ENCODE measurements at places on chromosomes 3 and 15.

DNA sequence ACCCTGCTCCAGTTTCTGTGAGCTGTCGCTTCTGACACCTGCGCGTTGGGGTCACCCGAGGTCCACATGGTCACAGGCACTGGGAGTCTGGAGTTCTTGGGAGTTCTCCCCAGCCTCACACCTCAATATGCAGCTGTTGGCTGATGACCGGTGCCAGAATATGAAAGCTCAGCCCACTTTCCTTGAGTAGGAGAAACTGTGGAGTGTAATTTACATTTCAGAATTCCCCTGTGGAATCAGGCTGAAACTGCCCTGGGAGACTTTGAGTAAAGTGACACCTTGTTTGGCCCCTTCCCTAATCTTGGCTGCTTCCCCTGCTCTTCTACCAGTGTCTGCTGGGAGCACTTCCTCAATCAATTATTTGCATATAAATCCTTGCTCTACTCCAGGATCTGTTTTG lies 255.9 kb downstream of the NFKBIZ start:
- no peak for DNase-seq

- no peak for DNase-seq
These were observed 37.2 kb downstream of the IL20RB start for GRCh38 chr3:136994772-136995516.

- no peak for DNase-seq
These were observed 221.3 kb upstream of the UBE2E2 start for GRCh38 chr3:22981861-22982260.

DNA sequence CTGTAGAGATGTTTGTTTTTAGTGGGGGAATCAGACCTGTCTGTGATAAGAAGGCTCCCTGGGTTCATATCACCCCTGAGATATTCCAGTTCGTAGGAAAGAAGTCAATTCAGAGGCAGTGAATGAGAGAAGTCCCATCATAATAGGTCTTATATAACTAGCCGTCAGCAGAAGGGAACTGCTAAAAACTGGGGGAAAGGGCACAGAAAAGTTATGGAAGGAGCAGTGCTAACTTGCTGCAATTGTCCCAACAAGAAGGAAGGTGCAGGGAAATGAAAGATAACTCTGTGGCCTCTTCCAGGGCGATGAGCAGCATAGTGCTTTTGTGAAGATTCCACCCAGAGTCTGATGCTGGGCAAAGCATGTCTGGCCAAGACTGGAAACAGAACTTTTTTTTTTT lies 9.0 kb upstream of the CA12 start:
- no peak for DNase-seq

DNA sequence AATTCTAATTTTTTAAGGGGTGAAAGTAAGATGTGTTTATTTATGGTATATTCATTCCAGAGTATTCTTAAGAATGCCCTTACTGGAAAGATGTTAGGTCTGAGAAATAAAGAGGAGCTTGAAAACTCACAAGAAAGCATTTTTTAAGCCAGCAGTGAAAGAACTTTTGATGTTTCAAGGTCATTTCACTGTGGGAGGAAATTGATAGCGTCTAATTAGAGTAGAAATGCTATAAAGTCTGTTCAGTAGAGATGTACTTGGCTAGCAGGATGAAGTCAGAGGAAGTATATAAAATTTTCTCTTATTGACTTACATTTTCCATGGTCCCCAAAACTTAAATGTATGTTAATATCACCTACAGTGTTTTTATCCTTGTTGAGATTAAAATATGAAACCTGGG lies 354.6 kb downstream of the CNTN6 start:
- DNase-seq: no peak

GRCh38 chr3:72745146-72745999 lies 102.9 kb downstream of the SHQ1 start:
- DNase-seq: no peak

DNA sequence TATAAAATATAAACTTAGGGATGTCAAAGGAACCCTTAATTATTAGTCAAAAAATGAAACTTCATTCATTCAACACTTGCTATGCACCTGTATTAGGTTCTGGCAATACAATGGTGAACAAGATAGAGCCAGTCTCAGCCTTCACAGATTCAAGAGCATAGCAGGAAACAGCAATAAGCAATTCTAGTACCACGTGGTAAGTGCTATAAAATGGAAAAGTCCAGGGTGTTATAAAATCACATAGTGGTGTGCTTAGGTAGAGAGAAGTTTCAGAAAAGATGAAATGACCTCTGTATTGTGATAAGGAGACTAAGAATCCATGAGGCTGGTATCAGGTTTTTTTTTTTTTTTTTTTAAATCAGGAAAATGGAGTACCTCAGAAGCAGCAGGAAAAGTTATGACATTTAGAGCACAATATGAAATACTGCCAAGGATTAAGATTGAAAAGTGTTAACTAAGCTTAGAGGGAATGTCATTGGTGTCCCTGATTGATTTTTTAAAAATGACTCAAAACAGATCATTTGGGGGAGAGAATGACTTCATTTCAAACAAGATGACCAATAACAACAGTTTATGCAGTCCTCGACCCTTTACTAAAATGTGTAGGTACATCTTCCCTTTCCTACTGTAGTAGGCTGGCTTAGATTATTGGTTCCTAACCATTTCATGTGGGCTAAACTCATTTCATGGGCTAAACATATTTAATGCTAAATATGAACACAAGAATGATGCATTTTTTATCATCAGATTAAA lies 5.0 kb downstream of the TOMM70 start:
- no peak for DNase-seq

GRCh38 chr15:59528961-59529402 lies 82.6 kb upstream of the GCNT3 start:
- no peak for DNase-seq

DNA sequence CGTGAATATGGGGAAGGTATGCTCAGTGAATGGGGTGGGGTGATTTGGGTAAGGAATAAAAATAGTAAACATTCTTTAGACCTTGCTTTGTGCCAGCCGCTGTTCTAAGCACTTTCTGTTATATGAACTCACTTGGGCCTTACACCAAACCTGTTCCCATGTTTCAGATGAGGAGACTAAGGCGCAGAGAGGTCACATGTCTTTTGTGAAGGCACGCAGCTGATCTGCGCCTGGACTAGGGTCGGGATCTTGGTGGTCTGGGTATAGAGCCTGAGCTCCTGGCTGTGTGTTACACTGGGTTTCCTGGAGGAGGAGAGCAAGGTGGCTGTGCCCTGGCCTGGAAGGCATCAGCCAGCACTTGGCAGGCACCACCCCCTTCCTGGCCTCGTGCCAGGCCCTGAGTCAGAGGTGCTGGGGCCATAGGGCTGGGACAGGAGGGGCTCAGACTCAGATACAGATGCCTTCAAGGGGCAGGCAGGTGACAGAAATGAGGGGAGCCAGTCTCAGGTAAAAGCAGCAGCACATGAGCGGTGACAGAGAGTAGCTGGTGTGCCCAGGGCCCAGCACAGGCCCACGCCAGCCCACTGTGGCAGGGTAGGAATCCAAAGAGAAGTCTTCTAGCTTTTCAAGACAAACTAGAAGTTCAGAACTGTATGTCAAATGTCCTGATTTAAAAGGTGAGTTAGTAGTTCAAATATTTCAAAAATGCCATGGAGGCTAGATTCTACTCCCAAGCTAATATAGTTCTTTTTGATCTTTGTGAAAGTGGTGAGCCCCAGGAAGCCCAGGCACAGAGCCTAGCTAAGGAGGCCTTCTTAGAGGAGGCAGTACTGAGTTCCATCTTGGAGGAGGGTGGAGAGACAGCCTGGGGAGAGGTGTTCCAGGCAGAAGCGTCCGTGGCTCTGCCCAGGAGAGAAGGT lies 83.1 kb downstream of the DNAJB8 start:
- no peak for DNase-seq

DNA sequence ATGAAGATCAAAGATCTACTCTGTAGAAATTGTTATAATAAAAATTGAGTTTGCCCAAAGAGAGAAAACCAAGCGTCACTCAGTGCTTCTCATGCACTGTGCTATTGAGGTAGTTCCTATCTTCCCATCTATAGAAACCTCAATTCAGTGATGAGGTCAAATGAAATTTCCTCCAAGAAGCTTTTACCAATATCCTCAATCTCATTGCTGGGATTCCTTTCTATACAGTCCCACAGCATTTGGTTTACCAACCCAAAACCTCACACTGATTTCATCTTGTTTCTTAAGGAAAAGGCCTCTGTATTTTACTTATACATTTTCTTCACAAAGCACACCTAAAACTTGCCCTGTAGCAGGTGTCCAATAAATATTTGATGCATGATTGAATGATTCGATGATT lies 147.2 kb downstream of the ALCAM start:
- DNase-seq: no peak

GRCh38 chr3:34185301-34185700 lies 386.9 kb downstream of the PDCD6IP start:
- DNase-seq: no peak

DNA sequence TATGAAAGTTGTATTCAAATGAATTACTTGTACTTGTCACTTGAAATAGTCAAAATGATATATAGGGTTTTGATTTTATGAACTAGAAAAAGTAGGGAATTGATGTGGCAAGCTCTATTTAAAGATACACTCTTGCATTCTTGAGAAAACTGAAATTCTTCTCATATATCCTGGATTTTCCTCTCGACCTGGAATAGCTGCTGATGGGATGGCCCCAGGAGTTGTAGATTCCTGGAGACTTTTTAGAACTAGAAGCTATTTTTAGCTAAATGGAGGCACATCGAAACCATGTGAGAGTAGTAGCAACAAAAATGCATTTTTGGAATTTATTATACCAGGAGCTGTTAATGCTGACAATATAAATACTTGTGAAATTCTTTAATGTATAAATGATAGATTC lies 125.9 kb downstream of the LEKR1 start:
- DNase-seq: no peak

DNA sequence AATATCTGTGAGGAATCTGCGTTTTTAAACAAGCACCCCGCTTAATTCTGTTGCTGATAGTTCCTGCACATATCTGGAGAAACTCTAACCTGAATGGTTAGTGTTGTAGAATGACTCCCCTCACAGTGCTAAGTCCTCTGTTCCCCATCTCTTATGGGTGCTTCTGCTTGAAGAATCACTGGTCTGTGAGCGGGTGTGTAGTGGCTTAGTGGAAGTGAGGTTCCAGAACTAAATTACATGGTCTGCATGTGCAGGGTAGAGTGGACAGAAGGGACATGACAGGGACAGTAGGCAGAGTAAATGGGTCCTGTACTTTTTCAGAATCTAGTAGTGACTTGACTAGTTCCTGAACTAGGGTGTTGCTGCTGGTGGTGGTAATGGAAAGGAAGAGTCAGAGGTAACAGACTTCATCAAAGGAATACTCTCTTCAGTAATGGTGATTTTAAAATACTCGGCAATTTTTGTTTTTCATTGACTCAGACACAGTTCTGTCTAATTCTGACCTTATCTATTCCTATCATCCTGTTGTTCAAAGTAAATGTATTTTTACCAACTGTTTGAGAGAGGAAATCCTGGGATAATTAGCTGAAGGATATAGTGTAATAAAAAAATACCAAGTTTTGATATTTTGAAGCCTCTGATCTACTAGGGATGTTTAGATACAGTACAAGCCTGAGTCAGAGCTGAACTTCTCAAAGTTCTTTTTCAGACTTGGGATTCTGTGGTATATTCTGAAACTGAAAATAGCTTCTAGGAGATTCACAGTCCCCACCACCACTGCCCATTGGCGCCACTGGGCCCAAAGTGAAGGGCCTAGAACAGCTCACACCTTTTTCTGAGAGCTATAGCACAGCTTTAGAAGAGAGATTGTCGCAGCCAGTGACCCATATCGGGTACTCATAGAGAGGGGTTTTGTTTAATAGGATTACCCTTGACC lies 55.5 kb downstream of the FNDC3B start:
- DNase-seq: no peak

DNA sequence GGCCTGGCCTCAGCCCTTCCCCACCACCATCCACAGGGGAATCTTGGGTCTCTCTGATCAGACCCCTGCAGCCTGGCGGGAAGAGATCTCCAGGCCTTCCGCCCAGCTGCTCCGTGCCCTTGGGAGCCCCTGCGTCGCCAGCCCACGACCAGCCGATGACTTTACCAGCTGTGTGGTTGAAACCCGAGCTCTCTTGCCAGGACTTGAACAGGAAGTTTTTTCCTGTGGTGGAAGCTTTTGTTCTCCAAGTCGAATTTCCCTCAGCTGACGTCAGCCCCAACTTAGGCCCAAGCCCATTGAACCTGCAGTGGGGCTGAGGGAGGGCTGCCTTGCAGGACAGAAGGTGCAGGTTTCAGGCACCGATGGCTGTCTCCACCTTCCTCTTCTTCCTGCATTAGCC lies 51.7 kb upstream of the SMAD3 start:
- no peak for DNase-seq

DNA sequence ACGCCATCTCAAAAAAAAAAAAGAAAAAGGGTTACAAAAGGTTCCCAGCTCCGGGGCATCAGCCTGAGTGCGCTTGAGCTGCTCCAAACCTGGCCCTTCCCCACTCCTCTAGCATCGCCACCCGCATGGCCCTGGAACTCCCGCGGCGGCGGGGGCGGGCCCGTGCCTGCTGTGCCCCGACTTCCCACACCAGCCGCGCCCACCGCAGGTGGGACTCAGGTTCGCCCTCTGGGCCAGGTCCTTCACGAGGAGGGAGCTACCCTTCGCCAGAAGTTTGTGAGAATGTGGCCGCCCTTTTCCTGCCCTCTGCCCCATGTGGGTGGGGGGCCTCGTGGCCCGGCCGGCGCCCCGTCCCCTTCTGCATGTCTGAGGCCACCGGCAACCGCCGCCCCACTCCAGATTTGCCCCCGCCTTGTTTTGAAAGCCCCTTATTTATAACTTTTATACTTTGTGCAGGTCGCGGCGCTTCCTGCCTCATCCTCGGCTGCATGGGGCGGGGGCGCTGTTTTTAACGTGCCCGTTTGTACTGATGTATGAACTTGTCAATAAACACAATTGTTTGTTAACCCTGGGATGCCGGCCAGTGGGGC lies 507 bp upstream of the JMJD7 start:
- no peak for DNase-seq

DNA sequence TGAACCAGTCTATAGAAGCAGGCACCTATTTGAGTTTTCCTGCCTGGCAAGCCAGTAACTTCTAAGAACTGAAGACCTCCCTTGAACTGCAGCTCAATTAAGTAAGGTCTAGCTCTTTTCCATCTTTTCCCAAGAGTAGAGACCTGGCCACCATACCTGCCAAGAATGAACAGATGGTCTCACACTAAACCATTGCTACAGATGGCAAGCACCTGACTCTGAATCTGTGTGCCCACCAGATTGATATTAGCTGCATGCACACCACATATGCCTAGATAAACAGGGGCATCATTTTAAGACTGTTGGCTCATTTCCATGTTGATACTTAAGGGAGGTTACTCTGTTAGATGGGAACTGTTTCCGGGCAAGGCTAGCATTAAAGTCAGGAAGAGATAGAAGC lies 34.8 kb upstream of the GSK3B start:
- DNase-seq: no peak

DNA sequence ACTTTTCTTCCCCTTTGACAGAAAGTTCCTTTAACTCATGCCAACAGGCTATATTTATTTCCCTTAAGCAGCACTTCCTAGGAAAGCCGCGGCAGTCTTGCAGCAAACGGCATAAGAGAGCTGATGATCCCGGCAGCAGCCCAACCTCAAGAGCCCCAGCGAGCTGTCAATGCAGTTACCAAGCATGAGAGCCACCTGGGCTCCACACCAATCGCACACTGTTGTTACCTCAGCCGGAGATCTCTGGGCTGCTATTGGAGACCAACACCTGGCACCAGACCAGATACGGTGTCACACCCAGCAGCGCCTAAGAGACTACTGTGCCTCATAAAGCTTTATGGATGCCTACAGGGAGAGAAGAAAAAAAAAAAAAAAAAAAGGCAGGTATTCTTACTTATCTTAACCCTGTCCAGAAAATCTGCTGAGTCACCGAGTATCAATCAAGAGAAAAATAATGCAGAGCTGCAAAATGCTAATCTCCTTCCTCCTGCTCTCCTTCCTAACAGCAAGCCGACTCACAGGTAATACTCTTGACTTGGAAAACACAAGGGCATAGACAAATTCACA lies 11.7 kb downstream of the ABCC5 start:
- peak; percentile 21 for DNase-seq

All from GM12892 (cell line).